H9 (cell line): ENCODE measurements at places on chromosomes 5 and 9. TPM values are rescaled to one million over a fixed set of nuclear protein-coding genes. Genes with fewer than 3 reads are reported as not detected.

The NR2F1 gene
- total RNA-seq = not detected in 2 replicates

DNA sequence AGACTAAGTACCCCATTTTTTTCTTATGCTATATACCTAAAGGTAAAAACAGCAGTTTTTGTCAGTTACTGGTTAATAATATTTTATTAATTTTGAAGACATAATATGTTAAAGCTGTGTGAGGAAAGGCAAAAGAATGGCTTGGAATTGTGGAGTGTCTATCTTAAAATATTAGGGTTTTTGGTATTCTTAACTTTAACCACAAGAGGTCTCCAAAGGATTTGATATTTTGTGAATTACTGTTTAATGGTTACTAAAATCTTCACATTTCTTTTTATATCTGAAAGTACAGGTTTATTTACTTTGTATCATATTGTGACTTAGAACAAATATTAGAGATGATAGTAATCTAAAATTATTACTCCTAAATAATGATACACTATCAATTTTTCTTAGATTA is 32.0 kb upstream of the DHFR start:
- DNase-seq = no peak
- peaks cover 13% of the 10 kb centered on the region for H3K36me3 ChIP-seq
- H3K4me3 ChIP-seq = no peak overlapping the region
- no peak overlapping the region for H3K27ac ChIP-seq
- no peaks in the 10 kb centered on the region for H3K27me3 ChIP-seq

DNA sequence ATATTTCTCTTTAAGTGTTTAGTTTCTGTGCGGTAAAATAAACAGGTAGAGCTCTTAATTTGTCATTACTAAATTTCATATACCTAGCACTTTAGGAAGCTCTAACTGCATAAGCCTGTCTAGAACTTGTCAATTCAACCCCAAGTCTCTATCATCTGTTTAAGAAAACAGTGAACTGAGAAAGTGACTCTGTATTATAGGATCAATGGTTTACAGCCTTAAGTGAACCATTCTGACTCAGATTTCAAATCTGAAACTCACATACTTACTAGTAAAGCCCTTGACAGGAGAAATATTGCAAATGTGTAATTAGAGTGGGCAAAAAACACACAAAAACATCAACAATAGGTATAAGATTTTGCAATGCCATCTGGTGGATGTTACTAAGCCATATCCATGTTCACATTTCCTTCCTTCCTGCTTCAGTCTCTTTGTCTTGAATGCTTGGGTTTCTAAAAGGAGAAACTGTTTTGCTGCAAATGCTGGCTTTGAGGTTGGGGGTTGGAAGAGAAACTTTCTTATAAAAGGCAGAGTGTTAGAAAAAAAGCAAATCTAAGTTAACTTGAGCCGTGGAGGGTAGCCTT is 101.8 kb downstream of the DOCK8 start:
- no peak for DNase-seq
- no peak overlapping the region for H3K4me3 ChIP-seq
- no peaks in the 10 kb centered on the region for H3K36me3 ChIP-seq

DNA sequence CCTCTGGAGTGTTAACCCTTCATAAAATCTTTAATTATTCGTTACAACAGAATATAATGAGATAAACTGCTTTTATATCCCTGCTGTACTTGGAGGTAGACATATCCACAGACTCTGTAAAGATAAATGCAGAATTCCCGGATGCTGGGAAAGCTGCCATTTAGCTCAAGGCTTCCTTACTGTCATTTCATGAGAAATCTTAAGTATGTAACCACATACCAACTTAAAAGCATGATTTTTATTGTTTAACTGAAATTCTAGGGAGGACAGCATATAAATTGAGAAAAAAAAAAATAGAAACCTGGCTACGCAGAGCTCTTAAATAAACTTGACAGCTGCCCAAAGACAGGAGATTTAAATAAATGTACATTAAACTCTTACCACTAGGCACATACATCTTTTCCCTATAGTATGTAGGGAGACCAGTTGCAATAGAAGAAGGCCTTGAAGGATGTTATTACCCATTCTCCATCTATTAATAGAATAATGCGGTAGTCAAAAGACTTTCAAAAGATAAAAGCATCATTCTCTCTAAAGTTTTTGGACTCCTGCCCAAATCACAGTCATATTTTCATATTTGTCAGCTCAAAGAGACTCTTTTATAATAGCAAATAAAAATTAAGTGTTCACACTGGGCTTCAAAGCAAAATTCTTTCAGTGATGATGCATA is 373.8 kb downstream of the NDUFS4 start:
- no peaks in the 10 kb centered on the region; the same call in 1 of the 2 replicates for H3K4me1 ChIP-seq
- H3K36me3 ChIP-seq = no peaks in the 10 kb centered on the region
- no peak overlapping the region for H3K4me3 ChIP-seq
- H3K27me3 ChIP-seq = no peaks in the 10 kb centered on the region
- DNase-seq = no peak
- no peak overlapping the region for H3K27ac ChIP-seq

DNA sequence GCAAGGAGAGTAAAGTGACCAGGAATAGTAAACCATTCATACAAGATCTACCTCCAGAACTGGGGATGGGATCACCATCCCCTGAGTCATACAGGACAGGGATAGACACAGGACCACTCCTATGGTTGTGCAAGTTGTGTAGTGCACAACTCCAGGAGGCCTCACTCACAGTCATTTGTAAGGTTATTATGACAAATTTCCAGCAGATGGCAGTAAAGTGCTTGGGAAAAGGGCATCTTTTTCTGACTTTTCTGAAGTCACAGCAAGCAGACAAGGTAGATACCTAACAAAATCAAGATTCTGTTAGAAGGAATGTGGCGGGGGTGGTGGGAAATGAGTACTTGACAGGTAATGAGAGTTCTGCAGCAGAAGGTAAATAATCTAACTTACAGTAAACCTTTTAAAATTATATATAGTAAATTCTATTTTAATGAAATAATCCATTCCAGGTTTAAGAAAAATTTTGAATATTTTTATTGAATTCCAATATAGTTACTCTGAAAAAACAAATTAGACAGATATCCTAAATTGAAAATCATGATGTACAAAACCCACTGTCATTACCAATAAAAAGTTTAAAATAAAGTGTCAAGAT is 16.7 kb upstream of the KIF27 start:
- no peaks in the 10 kb centered on the region for H3K27me3 ChIP-seq
- no peaks in the 10 kb centered on the region for H3K4me1 ChIP-seq
- no peak overlapping the region for H3K4me3 ChIP-seq
- no peak for DNase-seq

DNA sequence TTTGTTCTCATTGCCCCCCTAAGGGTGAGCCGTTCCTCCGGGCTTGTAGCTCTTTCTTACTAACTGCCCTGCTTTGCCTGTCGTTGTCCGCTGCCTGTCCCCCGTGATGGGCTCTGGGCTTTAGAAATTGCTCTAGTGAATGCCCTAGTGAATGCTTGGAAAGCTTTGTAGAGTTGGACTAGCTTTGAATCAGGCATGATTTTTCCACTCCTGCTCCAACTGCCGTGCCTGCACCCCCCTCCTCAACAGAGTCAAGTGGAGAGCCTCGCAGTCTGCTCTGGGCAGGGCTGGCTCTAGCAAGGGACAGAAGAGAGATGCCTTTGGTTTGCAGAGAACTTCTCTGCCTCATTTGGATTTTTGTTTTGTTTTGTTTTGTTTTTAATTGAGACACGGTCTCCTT is 46.8 kb upstream of the DAB2IP start:
- H3K36me3 ChIP-seq = no peaks in the 10 kb centered on the region
- no peaks in the 10 kb centered on the region for H3K27me3 ChIP-seq
- H3K4me3 ChIP-seq = peak overlapping the region; percentile 3; the same call in 1 of the 3 replicates

DNA sequence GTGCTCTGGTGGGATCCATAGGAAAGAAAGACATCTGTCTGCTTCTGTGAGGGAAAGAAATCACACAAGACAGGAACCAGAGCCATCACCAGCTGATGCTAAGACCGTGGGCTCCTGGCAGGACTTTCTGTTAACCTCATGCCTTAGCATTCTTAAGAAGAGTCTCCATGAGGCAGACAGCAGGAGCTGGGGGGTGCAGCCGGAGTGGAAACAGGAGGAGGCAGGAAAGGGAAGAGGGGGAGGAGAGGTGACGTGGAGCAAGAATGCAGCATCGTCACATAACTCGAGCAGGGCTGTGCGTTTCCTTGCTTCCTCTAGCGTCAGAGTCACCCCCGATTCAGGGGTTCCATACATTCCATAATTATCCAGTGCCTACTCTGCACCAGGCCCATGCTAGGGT is 53.6 kb downstream of the ERGIC1 start:
- DNase-seq = no peak
- no peaks in the 10 kb centered on the region for H3K4me1 ChIP-seq
- no peak overlapping the region for H3K27ac ChIP-seq
- peaks cover 21% of the 10 kb centered on the region for H3K36me3 ChIP-seq

GRCh38 chr5:107805166-107805565 is 134.4 kb upstream of the EFNA5 start:
- no peaks in the 10 kb centered on the region for H3K36me3 ChIP-seq
- H3K27me3 ChIP-seq = no peaks in the 10 kb centered on the region
- DNase-seq = no peak

- no peaks in the 10 kb centered on the region for H3K36me3 ChIP-seq
- no peak overlapping the region; the same call in 2 of the 3 replicates for H3K4me3 ChIP-seq
- no peak overlapping the region for H3K27ac ChIP-seq
Observed at GRCh38 chr5:33807771-33808170, 84.0 kb downstream of the ADAMTS12 start.

- DNase-seq = no peak
- peaks cover 4% of the 10 kb centered on the region for H3K4me1 ChIP-seq
- no peaks in the 10 kb centered on the region for H3K36me3 ChIP-seq
- H3K27ac ChIP-seq = no peak overlapping the region
- peaks cover 8% of the 10 kb centered on the region; the same call in 1 of the 2 replicates for H3K27me3 ChIP-seq
- no peak overlapping the region for H3K4me3 ChIP-seq
Observed at GRCh38 chr9:121292801-121293241, 24.9 kb downstream of the GSN start.

DNA sequence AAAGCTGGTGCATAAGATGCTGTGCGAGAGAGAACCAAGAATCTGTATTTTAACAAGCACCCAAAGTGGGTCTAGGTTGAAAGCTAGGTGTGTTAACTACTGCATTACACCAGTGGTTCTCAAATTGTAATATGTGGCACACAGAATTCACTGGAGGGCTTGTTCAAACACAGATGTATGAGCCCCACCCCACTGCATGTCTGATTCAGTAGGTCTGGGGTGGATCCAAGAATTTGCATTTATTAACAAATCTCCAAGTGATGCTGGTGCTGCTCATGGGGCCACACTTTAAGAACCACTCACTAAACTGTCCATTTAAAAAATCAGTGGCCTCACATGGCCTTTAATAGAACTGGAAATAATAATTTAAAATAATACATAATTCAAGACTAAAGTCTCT is 40.4 kb downstream of the LPAR1 start:
- DNase-seq = no peak
- H3K27me3 ChIP-seq = no peaks in the 10 kb centered on the region
- no peaks in the 10 kb centered on the region for H3K4me1 ChIP-seq
- no peak overlapping the region for H3K4me3 ChIP-seq
- no peaks in the 10 kb centered on the region for H3K36me3 ChIP-seq
